ENCODE measurements at places on chromosomes 16 and 17. TPM values are rescaled to one million over a fixed set of nuclear protein-coding genes. Genes with fewer than 3 reads are reported as not detected.

- DNase-seq: no peak
- H3K27me3 ChIP-seq: no peaks in the 10 kb centered on the region
- H3K36me3 ChIP-seq: no peaks in the 10 kb centered on the region
- no peak overlapping the region for H3K4me3 ChIP-seq
Measured at GRCh38 chr17:28746611-28747050, 2.8 kb downstream of the TRAF4 start.

DNA sequence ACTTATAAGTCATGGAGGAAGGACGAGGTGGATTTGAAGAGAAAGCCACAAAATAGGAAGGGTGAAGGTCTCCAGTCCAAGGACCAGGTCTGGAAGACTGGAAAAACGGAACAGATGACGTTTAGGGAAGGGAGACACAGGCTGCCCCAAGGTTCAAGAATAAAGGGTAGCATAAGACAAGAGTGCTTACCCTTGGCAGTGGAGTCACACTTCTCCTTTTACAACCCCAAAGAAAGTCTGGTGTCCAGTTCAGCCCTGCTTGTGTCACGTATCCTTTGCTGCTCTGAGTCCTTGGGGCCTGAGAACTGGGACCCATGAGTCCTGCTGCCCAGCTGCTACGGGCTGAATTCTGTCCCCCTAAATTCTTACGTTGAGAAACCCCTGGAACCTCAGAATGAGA lies 13.0 kb upstream of the GGA2 start:
- no peak overlapping the region for H3K4me3 ChIP-seq
- H3K27ac ChIP-seq: no peak overlapping the region
- DNase-seq: no peak

GRCh38 chr16:85585711-85586110 lies 27.4 kb upstream of the GSE1 start:
- H3K27ac ChIP-seq: no peak overlapping the region
- H3K36me3 ChIP-seq: no peaks in the 10 kb centered on the region
- peaks cover 14% of the 10 kb centered on the region for H3K4me1 ChIP-seq
- DNase-seq: no peak
- H3K4me3 ChIP-seq: no peak overlapping the region

DNA sequence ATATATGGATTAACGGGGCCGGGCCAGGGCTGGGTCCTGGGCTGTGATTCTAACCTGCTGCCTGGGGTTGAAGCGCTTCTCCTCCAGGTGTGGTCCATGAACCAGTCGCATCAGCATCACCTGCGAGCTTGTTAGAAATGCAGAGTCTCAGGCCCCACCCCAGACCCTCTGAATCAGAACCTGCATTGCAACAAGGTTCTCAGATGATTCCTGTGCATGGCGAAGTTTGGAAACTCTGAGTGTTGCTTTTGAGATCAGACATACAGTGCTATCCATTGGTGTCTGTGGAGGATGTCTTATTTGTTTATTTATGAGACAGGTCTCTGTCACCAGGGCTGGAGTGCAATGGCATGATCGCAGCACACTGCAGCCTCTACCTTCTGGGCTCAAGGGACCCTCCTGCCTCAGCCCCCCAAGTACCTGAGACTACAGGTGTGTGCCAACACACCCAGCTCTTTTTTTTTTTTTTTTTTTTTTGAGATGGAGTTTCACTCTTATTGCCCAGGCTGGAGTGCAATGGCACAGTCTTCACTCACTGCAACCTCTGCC lies 99.8 kb downstream of the PITPNC1 start:
- H3K27ac ChIP-seq: no peak overlapping the region
- no peaks in the 10 kb centered on the region for H3K27me3 ChIP-seq
- H3K36me3 ChIP-seq: no peaks in the 10 kb centered on the region
- H3K4me1 ChIP-seq: peaks cover 7% of the 10 kb centered on the region

- H3K27ac ChIP-seq: no peak overlapping the region
- DNase-seq: no peak
- no peaks in the 10 kb centered on the region for H3K27me3 ChIP-seq
- H3K4me1 ChIP-seq: no peaks in the 10 kb centered on the region
- no peaks in the 10 kb centered on the region for H3K36me3 ChIP-seq
Measured at GRCh38 chr17:63641692-63642448, 19.7 kb downstream of the MAP3K3 start.

GRCh38 chr17:56778898-56779297 lies 54.8 kb downstream of the C17orf67 start:
- no peak overlapping the region for H3K27ac ChIP-seq
- no peak for DNase-seq
- no peaks in the 10 kb centered on the region for H3K36me3 ChIP-seq
- H3K4me3 ChIP-seq: no peak overlapping the region
- peaks cover 2% of the 10 kb centered on the region for H3K4me1 ChIP-seq

DNA sequence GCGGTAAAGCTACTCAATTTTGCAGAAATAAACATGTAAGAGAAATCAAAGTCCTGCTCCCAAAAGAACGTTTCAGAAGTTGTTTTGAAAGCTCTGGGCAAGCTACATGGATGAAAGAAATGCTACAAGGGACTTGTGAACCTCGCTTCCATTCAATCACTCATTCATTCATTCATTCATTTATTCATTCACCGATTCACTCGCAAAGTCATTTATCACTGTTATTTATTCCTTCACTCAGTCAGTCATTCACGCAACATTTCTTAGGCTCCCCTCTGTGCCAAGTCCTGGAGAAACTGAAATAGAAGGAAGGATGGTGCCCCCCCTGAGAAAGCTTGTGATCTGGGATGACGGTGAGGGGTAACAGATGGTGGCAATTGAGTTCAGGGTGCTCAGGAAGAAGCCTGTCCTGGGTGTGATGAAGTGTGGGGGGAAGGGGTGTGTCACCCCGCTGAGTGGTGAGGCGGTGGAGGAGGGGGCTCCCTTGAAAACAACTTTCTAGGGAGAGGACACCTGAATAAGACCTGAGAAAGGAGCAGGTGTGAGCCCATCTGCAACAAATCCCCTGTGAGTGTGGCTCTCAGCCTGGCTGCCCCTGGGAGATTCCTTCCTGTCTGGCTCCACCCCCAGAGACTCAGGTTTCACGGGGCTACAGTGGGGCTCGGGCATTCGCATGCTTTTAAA lies 36.3 kb upstream of the PRSS54 start:
- H3K27me3 ChIP-seq: no peaks in the 10 kb centered on the region
- no peak overlapping the region for H3K27ac ChIP-seq
- H3K4me3 ChIP-seq: no peak overlapping the region
- no peaks in the 10 kb centered on the region for H3K36me3 ChIP-seq

DNA sequence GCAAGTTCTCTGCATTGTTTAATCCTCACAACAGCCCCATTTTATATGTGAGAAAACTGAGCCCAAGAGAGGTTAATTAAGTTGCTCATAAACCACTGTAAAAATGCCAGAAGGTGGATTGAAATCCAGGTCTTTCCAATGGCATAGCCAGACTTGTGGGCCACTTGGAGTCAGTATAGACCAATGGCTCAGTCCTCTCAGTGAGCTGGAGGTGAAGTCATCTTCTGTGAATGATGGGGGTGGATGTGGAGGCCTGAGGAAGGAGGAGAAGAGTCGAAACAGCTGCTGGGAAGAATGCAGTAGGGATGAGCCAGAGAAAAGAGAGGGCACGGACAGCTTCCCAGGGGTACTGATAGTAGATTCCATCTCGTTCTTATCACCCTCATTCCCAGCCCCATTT lies 213.4 kb downstream of the SOX9 start:
- DNase-seq: no peak
- no peaks in the 10 kb centered on the region for H3K36me3 ChIP-seq
- no peak overlapping the region for H3K27ac ChIP-seq
- no peaks in the 10 kb centered on the region for H3K4me1 ChIP-seq
- no peak overlapping the region for H3K4me3 ChIP-seq

- H3K27ac ChIP-seq: peak overlapping the region; percentile 95
- H3K4me3 ChIP-seq: peak overlapping the region; percentile 63
- no peaks in the 10 kb centered on the region for H3K36me3 ChIP-seq
Measured at GRCh38 chr17:75895370-75896155, 1.2 kb downstream of the TRIM65 start.

- H3K27me3 ChIP-seq: no peaks in the 10 kb centered on the region
- no peak for DNase-seq
- H3K4me3 ChIP-seq: no peak overlapping the region
- H3K27ac ChIP-seq: no peak overlapping the region
- no peaks in the 10 kb centered on the region for H3K36me3 ChIP-seq
- H3K4me1 ChIP-seq: no peaks in the 10 kb centered on the region
Measured at GRCh38 chr17:4195306-4195705, 52.3 kb downstream of the CYB5D2 start.

GRCh38 chr17:27239046-27239445 lies 54.9 kb upstream of the WSB1 start:
- no peaks in the 10 kb centered on the region for H3K4me1 ChIP-seq
- DNase-seq: no peak
- H3K4me3 ChIP-seq: no peak overlapping the region
- H3K27ac ChIP-seq: no peak overlapping the region
- no peaks in the 10 kb centered on the region for H3K36me3 ChIP-seq
- no peaks in the 10 kb centered on the region for H3K27me3 ChIP-seq

DNA sequence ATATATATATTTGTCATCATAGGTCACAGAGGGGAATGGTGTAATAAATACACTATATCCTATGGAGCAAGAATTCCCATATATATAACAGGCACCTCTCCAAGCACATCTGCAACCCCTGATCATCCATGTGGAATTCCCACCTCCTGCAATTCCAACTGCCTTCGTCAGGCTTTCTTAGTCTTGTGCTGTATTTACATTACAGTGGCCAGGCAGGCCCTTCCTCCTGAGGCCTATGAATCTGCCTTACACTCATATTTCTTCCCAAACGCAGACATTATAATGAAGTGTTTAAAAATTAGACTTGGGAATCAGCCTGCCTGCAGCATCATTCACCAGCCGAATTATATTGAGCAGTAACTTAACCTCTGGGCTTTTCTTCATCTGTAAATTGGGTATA lies 19.3 kb upstream of the DNAH9 start:
- no peaks in the 10 kb centered on the region for H3K36me3 ChIP-seq
- no peak for DNase-seq
- no peaks in the 10 kb centered on the region for H3K4me1 ChIP-seq
- H3K27ac ChIP-seq: no peak overlapping the region

- no peaks in the 10 kb centered on the region for H3K4me1 ChIP-seq
- no peaks in the 10 kb centered on the region for H3K27me3 ChIP-seq
- DNase-seq: no peak
- H3K27ac ChIP-seq: no peak overlapping the region
- no peak overlapping the region for H3K4me3 ChIP-seq
Measured at GRCh38 chr16:14232106-14232864, 161.2 kb downstream of the MRTFB start.

The CACNA1H gene
- total RNA-seq: 162 TPM

The HOXB13 gene
- not detected for total RNA-seq

The RHBDL1 gene
- total RNA-seq: 2.0 TPM

The FOXN1 gene
- total RNA-seq: not detected

The TMEM204 gene
- total RNA-seq: 23.7 TPM

The KRT28 gene
- not detected for total RNA-seq
